ENCODE measurements at places on chromosomes 5 and 9. TPM values are rescaled to one million over a fixed set of nuclear protein-coding genes. Genes with fewer than 3 reads are reported as not detected.

KLF9 gene
- 38.8 TPM for total RNA-seq

C1QTNF3 gene
- 1.8 TPM for total RNA-seq

STX17 gene
- total RNA-seq, result 20.5 TPM

TRPM3 gene
- total RNA-seq, result 14.9 TPM

EQTN gene
- total RNA-seq, result not detected

TAF11L6 gene
- total RNA-seq, result not detected

PCDHGC5 gene
- 4.7 TPM for total RNA-seq

ZNF782 gene
- 4.1 TPM for total RNA-seq

SOHLH1 gene
- total RNA-seq, result not detected

ANKRD34B gene
- not detected for total RNA-seq

ZNF879 gene
- total RNA-seq, result 4.2 TPM

CDH9 gene
- not detected for total RNA-seq

C5orf63 gene
- 2.3 TPM for total RNA-seq

FOXD4 gene
- 0.16 TPM for total RNA-seq

TAF11L5 gene
- not detected for total RNA-seq

HSD17B3 gene
- not detected for total RNA-seq

AHRR gene
- 160 TPM for total RNA-seq

SHISAL2B gene
- total RNA-seq, result not detected

LCN10 gene
- not detected for total RNA-seq

SLC4A9 gene
- total RNA-seq, result not detected

PCDHGA4 gene
- 8.9 TPM for total RNA-seq

PPP3R2 gene
- not detected for total RNA-seq

GOLM1 gene
- 41.5 TPM for total RNA-seq

PKN3 gene
- total RNA-seq, result 2.4 TPM

DNAJC18 gene
- 8.3 TPM for total RNA-seq

TMEM174 gene
- total RNA-seq, result not detected

MTAP gene
- total RNA-seq, result 34.4 TPM

N4BP3 gene
- total RNA-seq, result 0.36 TPM

PGM5 gene
- total RNA-seq, result 0.85 TPM

SLC1A1 gene
- total RNA-seq, result 8.3 TPM

TMOD1 gene
- total RNA-seq, result not detected

ANKRD31 gene
- total RNA-seq, result 0.32 TPM

C5orf58 gene
- not detected for total RNA-seq

BRD8 gene
- total RNA-seq, result 42.4 TPM

TAF11L10 gene
- total RNA-seq, result not detected

RUSC2 gene
- total RNA-seq, result 60.8 TPM

BTNL3 gene
- total RNA-seq, result not detected

ADCY2 gene
- total RNA-seq, result 0.65 TPM

All from hair follicle dermal papilla cell (primary cell).